ENCODE measurements at places on chromosomes 1 and 21. TPM values are rescaled to one million over a fixed set of nuclear protein-coding genes. Genes with fewer than 3 reads are reported as not detected.

DNA sequence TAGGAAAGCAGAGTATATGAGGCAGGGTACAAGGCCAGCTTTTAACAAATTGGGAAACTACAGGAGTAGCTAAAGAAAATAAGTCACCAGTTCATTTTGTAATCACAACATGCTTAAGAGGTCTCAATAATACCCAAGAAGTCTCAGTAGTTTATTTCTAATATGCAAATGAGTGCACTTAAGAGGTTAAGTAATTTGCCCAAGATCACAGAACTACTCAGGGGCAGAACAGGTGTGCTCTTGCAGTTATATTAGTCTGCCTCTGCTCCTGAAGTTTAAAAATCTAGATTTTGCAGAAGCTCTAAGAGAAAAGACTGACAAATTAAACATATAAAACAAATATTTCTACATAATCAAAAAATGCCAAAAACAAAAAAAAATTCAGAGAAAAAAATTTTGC, 6.9 kb downstream of the EPS15 start:
- no peaks in the 10 kb centered on the region for H3K27me3 ChIP-seq
- no peaks in the 10 kb centered on the region for H3K36me3 ChIP-seq
- no peak overlapping the region for H3K4me3 ChIP-seq
- no peak for DNase-seq

- H3K36me3 ChIP-seq, result no peaks in the 10 kb centered on the region
- no peak for DNase-seq
- H3K27ac ChIP-seq, result no peak overlapping the region
- H3K27me3 ChIP-seq, result no peaks in the 10 kb centered on the region
- H3K4me1 ChIP-seq, result no peaks in the 10 kb centered on the region
Measured at GRCh38 chr1:106998431-106999002, 58.0 kb upstream of the PRMT6 start.

- H3K27me3 ChIP-seq, result peaks cover 50% of the 10 kb centered on the region
- no peak overlapping the region for H3K4me3 ChIP-seq
- peaks cover 9% of the 10 kb centered on the region for H3K36me3 ChIP-seq
- no peak overlapping the region for H3K27ac ChIP-seq
- no peak for DNase-seq
Measured at GRCh38 chr1:35567947-35568558, 5.1 kb upstream of the TFAP2E start.

GRCh38 chr1:110746644-110747259, 72.0 kb upstream of the KCNA3 start:
- H3K4me1 ChIP-seq, result no peaks in the 10 kb centered on the region
- H3K27me3 ChIP-seq, result peaks cover 23% of the 10 kb centered on the region
- peak; percentile 60 for DNase-seq
- no peak overlapping the region for H3K4me3 ChIP-seq
- H3K27ac ChIP-seq, result no peak overlapping the region
- no peaks in the 10 kb centered on the region for H3K36me3 ChIP-seq

DNA sequence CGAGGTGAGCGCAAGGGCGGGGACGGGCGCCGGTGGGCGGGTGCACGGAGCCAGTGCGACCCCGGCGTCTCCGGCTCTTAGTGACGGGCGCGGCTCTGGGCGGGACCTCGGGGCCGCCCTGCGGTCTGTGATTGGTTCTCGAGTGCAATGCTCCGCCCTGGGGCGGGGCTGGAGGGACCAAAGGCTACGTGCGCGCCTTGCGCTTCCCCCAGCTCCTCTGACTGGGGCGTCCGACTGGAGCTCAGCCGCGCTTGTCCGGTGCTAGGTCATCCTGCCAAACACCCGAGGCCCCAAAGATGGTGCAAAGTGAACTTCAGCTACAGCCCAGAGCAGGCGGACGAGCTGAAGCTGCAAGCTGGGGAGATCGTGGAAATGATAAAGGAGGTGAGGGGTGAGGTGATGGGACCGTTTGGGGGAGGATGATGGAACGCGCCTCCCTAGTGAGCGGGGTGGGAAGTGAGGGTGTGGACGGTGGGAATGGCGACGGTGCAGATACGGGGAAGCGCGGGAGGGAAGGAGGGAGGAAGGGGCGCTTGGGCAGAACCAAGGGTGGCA, 811 bp downstream of the SH3D21 start:
- H3K4me1 ChIP-seq, result peaks cover 5% of the 10 kb centered on the region
- H3K27me3 ChIP-seq, result peaks cover 3% of the 10 kb centered on the region
- H3K36me3 ChIP-seq, result peaks cover 11% of the 10 kb centered on the region

- no peak overlapping the region for H3K27ac ChIP-seq
- H3K27me3 ChIP-seq, result no peaks in the 10 kb centered on the region
- H3K36me3 ChIP-seq, result no peaks in the 10 kb centered on the region
Measured at GRCh38 chr1:71766748-71767147, 515.6 kb downstream of the NEGR1 start.

DNA sequence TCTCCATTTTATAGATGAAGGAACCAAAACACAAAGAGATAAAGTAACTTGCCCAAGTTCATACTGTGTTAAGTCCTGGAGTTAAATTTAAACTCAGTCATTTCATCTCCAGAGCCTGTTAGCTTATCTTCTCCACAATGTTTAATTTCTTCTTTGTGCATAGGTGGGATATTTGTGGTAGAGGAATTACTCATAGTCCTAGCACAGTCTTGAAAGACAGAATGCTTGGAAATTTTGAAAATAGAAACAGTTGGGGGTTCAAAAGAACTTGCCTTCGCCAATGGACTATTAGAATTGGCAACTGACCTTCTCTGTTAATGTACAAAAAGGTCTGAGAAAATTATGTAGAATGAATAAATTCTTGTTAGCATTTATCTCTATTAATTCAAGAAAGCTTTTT, 832.0 kb upstream of the PRMT6 start:
- peaks cover 22% of the 10 kb centered on the region for H3K4me1 ChIP-seq
- H3K27ac ChIP-seq, result no peak overlapping the region
- no peaks in the 10 kb centered on the region for H3K36me3 ChIP-seq
- no peaks in the 10 kb centered on the region for H3K27me3 ChIP-seq

DNA sequence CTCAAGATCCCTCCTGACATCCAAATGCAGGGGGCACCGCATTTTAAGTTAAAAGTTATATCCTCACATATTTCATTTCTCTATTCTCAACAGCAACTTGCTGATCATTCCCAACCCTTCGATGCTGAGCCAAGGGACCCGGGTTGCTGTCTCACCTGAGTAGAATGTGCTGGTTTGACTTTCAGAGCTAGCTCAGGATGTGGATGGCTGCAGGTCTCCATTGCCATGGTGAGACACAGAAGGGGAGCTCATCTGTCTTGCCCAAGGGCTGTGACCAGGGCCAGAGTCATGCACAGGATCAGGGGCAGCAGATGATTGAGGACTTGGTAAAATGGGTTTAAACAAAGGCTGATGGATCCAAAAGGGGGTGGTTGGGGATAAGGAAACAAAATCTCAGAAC, 112.1 kb downstream of the HMGB4 start:
- no peak overlapping the region for H3K4me3 ChIP-seq
- H3K27me3 ChIP-seq, result peaks cover 48% of the 10 kb centered on the region
- H3K36me3 ChIP-seq, result no peaks in the 10 kb centered on the region

DNA sequence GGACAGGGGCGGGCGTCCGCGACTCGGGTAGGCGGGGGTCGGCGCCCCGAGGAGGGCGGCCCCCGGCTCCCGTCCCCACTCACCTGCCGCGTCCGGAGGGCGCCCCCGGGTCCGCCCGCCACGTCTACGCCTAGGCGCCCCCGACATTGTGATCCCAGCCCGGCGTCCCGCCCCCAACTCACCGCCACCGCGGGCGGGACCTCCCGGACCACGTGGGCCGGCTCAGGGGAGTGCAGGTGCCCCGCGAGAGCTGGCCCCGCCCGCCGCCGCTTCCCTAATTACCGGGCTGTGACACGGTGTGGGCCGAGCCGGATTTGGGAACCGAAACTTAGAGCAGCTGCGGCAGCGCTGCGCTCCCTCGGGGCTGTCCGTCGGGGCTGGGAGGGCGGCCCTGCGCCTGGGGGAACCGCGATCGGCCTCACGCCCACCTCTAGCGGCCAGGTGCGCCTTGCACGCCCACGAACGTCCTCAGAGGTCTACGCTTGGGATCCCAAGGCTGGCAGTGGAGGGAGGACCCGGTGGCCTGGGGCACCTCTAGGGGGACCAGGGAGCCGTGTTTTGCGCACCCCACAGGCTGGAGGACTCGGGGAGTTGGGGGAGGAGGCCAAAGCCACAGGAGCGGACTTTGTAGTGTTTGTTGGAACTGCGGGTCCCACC, 521 bp upstream of the NADK start:
- peaks cover 2% of the 10 kb centered on the region for H3K36me3 ChIP-seq
- H3K4me1 ChIP-seq, result peaks cover 39% of the 10 kb centered on the region
- no peaks in the 10 kb centered on the region for H3K27me3 ChIP-seq
- H3K4me3 ChIP-seq, result peak overlapping the region; percentile 70
- peak; percentile 67 for DNase-seq

DNA sequence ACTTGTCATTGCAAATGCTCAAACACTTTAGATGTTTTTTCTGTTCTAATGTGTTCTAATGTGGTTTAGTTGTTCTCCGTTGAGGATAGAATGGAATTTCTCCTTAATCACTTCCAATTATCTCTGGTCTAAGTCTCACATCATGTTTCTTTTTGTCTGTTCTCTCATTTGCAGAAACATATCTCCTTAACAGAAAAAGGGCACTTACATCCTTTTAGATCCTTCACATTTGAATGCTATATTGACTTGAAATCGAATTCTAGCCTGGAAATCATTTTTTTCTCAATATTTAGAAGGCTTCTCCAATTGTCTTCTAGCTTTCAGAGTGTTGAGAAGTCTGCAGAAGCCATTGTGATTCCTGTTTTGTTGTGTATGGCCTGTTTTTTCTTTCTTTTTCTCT, 7.3 kb upstream of the SAMSN1 start:
- H3K27me3 ChIP-seq, result no peaks in the 10 kb centered on the region
- no peak for DNase-seq
- no peaks in the 10 kb centered on the region for H3K4me1 ChIP-seq
- no peaks in the 10 kb centered on the region for H3K36me3 ChIP-seq
- H3K27ac ChIP-seq, result no peak overlapping the region

DNA sequence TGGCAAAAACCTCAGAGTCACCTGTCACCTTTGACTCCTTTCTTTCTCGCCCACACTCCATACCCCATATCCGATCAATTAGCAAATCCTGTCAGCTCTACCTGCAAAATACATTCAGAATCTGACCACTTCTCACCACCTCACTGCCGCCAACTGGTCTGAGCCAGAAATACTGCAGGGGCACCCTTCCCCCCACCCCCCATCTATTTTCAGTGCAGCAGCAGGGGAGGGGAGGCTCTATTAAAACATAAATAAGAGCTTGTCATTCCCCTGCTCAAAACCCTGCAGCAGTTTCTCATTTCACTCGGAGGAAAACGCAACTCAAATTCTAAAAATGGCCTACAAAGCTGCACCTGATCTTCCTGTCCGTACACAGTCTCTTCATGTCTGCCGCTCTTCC, 3.9 kb downstream of the PKLR start:
- H3K4me3 ChIP-seq, result no peak overlapping the region
- no peak for DNase-seq
- H3K36me3 ChIP-seq, result no peaks in the 10 kb centered on the region
- H3K4me1 ChIP-seq, result no peaks in the 10 kb centered on the region
- H3K27me3 ChIP-seq, result peaks cover 27% of the 10 kb centered on the region

DNA sequence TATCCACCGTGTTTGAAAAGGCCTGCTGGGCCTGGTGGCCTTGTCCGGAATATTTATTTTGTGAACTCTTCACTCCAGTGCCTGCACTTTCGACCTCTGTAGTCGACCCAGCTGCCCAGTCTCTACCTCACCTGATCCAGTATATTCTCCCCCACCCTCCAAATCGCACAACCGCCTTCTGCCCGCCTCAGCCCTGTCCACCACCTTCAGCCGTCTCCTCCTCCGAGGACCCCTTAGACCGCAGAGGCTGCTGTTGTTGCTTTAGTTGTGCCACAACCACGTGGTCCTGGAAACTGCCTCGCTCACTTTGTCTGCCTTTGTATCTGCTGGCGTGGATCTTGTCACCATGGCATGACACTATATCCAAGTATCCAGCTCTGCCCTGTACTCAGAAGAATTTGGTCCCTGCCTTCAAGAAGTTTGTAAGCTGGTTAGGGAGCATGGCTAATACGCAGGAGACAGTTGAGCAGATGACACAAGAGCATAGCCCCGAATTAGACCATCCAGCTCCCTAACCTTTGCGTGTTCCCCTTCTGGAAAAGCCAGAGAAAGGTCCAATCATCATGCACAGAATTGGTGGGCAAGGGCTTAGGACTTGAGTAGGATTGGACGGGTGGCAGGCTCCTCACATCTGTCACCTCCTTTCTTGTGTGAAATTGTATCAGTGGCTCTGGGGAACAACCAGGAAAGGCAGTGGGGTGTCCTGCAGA, 1.5 kb downstream of the PHGDH start:
- no peak for DNase-seq
- peaks cover 3% of the 10 kb centered on the region for H3K36me3 ChIP-seq
- H3K27ac ChIP-seq, result peak overlapping the region; percentile 97
- H3K4me1 ChIP-seq, result peaks cover 43% of the 10 kb centered on the region

- no peaks in the 10 kb centered on the region for H3K27me3 ChIP-seq
- no peak for DNase-seq
- no peak overlapping the region for H3K27ac ChIP-seq
- H3K36me3 ChIP-seq, result peaks cover 4% of the 10 kb centered on the region
Measured at GRCh38 chr1:246435421-246436041, 71.5 kb downstream of the SMYD3 start.

- no peaks in the 10 kb centered on the region for H3K4me1 ChIP-seq
- no peaks in the 10 kb centered on the region for H3K36me3 ChIP-seq
- no peak overlapping the region for H3K27ac ChIP-seq
- DNase-seq, result no peak
Measured at GRCh38 chr21:43369124-43369523, 57.8 kb downstream of the SIK1 start.

DNA sequence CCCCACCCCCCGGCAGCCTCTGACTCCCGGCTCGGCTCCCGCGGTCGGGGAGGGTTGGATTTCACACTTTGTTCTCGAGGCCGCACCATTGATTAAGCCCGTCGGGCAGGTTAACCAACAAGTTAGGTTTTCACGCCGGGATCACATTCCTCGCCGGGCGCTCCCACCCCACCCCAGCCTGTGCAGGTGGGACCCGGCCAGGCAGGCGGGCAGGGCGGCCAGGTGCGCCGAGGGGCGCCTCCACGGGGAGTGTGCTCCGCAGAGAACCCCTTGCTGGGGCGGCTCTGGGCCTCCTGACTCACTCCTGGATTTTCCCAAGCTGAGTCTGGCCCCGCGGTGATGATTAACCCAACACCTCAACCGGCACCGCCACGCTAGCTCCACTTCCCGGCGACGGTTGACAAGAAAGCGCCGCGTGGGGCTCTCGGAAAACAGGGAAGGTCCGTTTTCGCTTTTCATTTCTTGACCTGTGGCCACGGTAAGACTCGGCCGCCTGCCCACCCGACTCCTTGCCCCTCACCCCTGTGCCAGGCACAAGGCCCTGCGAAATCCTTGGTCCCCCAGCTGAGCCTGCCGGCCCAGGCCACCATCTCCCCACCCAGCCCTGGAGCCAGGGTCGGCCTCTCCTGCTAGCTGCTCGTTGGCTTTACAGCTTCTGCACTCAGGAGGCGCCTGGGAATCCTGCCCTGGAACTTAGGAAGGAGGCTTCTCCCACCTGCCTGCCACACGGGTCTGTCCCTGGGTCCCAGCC, 8.8 kb upstream of the TTLL10 start:
- DNase-seq, result peak; percentile 52
- H3K4me3 ChIP-seq, result peak overlapping the region; percentile 94
- H3K27ac ChIP-seq, result peak overlapping the region; percentile 96
- peaks cover 3% of the 10 kb centered on the region for H3K36me3 ChIP-seq
- H3K27me3 ChIP-seq, result no peaks in the 10 kb centered on the region
- H3K4me1 ChIP-seq, result peaks cover 11% of the 10 kb centered on the region

KCNC4 gene
- total RNA-seq, result 1.5 TPM

TENT5C gene
- 13.6 TPM for total RNA-seq

KIF1B gene
- 78.7 TPM for total RNA-seq

PKLR gene
- 0.57 TPM for total RNA-seq

UMODL1 gene
- total RNA-seq, result not detected

PLEKHA6 gene
- total RNA-seq, result 71.5 TPM

MROH9 gene
- total RNA-seq, result not detected

Data from progenitor cell of endocrine pancreas (in vitro differentiated cells).